ENCODE measurements at places on chromosomes 6 and 20.

- no peak for DNase-seq
Measured at GRCh38 chr20:45873409-45874103, 7.5 kb upstream of the ZSWIM1 start.

DNA sequence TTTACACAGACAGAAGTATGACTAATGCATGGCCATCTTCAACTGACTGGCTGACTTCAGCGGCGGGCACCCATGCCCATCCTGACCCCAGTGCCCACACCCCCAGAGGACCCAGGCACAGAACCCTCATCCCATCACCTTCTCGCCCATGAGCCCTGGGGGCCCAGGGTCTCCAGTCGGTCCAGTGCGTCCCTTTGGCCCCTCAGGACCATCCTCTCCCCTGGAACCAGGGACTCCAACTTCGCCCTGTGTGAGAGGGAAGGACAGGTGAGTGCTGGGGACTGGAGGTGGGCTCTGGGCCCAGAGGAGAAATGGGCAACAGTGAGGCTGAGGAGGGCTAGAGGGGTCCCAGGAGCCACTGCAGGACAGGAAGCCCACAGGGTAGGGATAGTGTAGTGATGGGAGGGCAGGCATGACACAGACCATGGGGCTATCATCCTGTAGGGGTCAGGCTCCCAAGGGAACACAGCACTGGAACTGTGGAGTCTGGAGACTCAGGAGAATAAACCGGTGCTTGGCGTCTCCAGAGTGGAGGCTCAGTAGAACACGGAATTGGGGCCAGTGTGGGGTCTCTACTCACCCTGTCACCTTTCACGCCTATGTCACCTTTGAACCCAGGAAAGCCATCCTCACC lies 16.7 kb downstream of the COL11A2 start:
- DNase-seq = no peak

- no peak for DNase-seq
Measured at GRCh38 chr20:4435225-4435624, 286.5 kb upstream of the PRND start.

DNA sequence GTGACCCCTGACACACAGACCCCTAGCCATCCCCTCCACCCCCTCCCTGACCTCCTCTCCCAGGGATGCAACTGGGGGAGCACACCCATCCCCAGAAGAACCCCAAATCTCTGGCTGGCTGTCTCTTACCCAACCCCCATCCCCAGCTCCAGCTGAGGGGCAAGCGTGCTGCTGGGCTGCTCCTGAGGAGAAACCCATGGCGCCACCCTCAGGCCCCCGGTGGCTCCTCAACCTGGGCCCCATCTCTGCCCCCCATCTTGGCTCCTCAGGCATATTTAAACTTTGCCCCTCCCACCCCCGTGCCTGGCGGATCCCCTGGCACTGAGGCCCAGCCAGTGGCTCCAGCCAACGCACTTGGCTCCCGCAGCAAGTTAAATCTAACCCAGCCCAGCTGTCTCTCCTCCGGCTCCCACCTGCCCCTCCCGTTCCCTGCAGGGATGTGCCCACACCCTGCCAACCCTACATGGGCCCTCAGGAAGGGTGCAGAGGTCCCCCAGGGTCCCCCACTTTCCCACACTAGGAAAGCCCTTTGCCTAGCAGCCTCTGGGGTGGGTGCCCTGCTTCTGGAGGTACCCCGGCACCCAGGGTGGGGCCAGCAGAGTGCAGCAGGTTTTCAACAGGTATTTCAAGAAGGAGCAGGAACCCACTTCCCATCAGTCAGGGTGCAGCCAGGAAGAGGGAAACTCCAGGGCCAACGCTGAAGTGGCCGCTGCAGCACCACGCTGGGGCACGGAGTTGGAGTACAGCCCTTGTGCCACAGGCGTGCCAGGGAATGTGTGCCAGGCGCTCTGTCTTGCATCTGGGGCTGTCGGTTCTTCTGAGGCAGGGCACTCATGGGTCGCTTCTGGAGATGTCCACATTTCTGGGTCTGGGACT lies 5.3 kb upstream of the OSBPL2 start:
- no peak for DNase-seq

GRCh38 chr20:10609770-10610169 lies 64.0 kb downstream of the JAG1 start:
- no peak for DNase-seq

- no peak for DNase-seq
Measured at GRCh38 chr20:10951216-10951615, 277.4 kb upstream of the JAG1 start.

DNA sequence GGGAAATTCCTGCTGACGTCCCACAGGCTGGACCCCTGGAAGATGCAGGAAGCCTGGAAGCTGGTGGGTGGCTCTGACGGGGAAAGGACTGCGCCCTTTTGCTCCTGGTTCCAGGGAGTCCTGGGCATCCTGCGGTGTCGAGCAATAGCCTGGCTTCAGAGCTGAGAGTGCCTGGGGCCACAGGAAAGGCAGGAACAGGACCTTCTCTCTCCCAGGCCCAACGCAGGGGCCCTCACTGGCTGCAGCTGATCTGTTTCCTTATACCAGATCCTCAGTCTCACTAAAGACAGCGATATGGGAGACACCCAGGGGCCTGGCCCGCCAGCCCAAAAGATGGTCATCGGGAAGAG lies 1.4 kb downstream of the B3GALT4 start:
- no peak for DNase-seq

- DNase-seq = no peak
Measured at GRCh38 chr6:95078457-95078856, 498.9 kb upstream of the MANEA start.

DNA sequence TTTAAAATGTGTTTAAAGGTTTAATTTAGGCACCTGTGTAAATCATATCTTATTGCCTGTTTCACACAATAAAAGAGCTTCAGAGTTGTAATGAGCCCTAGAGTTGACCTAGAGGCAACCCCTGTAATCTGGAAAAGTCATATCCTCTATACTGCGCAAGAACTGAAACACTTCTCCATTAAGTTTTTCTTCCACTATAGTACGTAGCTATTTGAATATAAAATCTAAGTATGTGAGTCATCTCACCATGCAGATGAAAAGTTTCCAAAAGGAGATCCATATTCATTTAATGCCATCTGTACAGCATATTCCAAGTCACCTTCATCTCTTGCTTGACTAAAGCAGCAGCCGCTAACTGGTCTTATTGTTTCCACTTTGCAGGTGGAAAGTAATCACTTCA lies 26.0 kb upstream of the TAAR1 start:
- no peak for DNase-seq

- DNase-seq = no peak
Measured at GRCh38 chr6:30882759-30883684, 1.3 kb upstream of the DDR1 start.

GRCh38 chr6:43476746-43477145 lies 624 bp upstream of the TJAP1 start:
- no peak for DNase-seq

GRCh38 chr20:14951105-14951504 lies 613.7 kb upstream of the FLRT3 start:
- no peak for DNase-seq

DNA sequence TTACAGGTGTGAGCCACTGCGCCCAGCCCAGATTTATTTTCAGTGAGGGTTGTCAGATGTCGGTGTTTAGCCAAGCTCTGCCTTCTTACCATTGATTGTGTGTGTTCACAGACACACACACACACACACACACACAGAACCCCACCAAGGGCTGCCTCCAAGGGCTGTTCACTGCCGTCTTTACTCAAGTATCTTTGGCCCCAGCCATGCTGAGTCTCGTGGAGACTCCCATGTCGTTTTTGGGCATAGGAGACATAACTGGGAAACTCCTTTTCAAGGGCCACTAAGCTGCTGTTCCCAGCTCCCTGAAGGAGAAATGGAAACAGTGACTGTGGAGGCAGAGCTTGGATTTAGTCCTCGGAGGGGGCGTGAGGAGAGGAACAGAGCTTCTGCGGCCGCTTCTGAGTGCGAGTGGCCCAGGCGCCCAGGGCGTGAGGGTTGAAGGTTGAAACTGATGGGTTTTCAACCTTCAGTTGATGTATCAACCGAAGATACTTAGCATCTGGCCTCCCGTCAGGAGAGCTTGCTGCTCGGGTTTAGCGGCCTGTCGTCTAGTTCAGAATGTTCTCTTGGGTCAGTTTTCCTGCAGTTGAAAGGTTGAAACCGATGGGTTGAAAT lies 243.6 kb downstream of the TTLL2 start:
- no peak for DNase-seq

- DNase-seq = no peak
Measured at GRCh38 chr6:147016440-147016839, 187.8 kb upstream of the STXBP5 start.

GRCh38 chr20:52959125-52959524 lies 13.0 kb upstream of the TSHZ2 start:
- DNase-seq = no peak

DNA sequence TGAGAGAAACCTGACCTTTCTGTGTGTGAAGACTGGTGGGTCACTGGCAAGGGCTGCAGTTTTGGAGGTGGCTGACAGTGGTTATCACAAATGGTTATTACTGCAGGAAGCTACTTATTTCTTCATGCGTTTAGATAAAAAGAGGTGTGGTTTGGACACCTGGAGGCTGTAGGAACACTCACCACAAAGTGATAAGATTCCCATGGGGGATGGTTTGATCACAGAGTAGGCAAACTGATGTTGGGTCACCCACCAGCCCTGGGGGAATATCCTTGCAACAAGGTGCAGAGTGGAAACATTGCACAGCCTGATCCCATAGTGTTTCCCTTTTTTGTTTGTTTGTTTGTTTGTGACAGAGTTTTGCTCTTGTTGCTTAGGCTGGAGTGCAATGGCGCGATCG lies 33.9 kb upstream of the RNGTT start:
- no peak for DNase-seq

DNA sequence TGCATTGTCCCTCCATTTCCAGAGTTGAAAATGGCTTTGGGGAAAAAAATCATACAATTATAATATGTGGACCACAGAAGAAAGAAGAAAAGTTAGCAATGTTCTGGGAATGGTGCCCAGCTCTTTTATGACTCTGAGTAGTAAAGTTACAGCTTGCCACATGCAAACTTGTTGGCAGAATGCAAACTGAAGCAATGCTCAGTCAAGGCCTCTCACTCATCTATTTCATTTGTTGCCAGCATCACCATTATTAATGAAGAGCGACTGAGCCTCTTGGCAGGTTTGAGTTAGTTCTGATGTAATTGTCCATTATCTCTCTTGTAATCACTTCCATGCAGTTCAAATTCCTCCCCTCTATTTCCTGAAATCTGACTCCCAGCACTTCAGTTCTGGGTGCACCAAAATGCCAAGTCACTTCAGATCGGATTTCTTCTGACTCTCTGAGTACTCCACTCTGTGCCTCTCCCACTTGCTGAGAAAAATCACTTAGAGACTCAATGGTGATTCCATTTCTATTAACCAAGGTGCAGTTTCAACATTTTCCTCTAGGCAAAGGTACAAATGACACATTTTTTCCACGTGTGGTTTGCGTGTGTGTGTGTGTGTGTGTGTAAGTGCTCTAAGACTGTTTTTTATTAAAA lies 154.4 kb upstream of the STMND1 start:
- DNase-seq = no peak

DNA sequence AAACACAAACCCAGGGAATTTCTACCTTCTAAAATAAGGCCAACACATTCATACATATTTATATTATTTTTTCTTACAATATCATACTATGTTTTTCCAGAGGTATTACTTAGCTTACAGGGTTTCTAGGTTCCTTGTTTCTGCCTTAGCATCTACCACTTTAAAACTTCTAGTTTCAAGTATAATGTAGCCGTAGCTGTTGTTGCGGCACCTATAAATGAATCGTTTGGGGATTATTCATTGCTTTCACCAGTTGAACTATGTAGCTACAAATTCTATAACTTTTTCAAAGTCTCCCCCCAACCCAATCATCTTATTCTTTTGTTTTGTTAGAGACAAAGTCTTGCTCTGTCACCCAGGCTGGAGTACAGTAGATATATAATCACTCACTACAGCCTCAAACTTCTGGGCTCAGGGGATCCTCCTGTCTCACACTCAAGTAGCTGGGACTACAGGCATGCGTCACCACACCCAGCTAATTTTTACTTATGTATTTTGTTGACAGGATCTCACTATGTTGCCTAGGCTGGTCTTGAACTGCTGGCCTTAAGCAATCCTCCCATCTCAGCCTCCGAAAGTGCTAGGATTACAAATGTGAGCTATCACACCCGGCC lies 43.9 kb downstream of the TNFAIP3 start:
- DNase-seq = no peak

DNA sequence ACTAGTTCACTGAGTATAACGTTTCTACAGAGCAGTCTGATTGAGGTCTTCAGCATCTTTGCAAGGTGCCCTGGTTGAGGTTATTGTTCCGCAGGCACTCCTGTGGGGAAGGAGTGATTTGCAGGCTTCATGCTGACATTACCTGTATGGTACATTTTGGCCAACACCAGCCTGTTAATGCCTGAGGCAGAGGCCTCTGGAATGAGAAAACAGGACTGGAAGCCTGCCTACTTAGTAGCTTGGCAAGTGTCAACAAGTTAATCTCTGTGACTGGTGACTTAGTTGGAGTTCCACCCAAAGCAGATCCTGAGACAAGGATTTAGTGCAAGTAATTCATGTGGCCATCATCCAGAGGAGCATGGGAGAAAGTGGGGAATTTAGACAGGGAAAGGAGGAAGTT lies 24.6 kb downstream of the MAS1 start:
- DNase-seq = no peak

DNA sequence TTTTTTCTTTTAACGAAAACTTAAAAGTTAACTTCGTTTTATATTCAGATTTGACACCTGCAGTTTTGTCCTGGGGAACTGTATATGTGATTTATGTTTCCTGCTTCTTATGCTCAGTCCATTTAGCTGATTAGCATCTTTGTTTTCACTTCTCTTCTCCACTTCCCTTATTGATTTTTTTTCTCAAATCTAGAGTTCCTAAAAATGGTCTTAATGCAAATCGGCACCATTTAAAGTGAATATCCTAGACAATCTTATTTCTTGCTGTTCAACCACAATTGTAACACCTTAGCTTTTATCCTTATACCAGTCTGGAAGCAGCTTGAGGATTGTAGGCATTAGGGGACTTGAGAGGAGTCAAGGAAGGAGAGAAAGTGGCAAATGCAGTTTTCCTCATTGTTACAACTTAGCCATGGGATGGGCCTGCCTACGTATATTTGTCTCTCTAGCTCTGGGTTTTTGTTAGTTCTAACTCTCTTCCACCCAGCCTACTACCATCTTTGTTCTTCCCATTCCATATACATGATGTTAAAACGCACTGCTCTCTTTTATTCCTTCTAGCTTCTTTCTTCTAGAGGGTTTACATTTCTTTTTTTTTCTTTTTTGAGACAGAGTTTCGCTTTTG lies 8.5 kb downstream of the QRSL1 start:
- DNase-seq = no peak

- DNase-seq = no peak
Measured at GRCh38 chr6:150269857-150270223, 99.0 kb upstream of the IYD start.

DNA sequence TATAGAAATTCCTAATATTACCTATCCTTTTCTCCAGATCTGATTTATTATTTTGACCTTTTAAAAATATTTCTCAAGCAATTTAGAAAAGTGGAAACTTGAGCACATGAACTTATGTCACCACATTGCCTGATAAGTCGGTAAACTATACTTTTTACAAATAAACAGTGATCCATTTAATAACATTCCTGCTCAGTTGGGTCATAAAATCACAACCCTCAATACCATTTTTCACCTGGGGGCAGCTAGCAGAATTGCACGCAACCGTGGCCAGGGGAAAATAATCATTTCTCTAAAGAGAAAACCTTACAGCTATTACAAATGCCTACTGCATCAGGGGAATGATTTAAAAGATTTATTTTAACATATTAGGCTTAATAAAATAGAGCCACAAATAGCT lies 614.5 kb downstream of the PHF3 start:
- no peak for DNase-seq
